SK-MEL-5 (cell line): ENCODE measurements at places on chromosomes 3 and 15. TPM values are rescaled to one million over a fixed set of nuclear protein-coding genes. Genes with fewer than 3 reads are reported as not detected.

VEPH1 gene
- 42.3 and 51.9 TPM in 2 replicates for total RNA-seq

SV2B gene
- 0.11 and 0.18 TPM in 2 replicates for total RNA-seq

GOLGA6L4 gene
- total RNA-seq: 0.29 and 0.32 TPM in 2 replicates

CHRNA7 gene
- 10.0 and 10.3 TPM in 2 replicates for total RNA-seq
